ENCODE measurements at places on chromosomes 1 and 21.

- no peak for DNase-seq
Measured at GRCh38 chr1:225738763-225739162, 38.9 kb upstream of the SRP9 start.

DNA sequence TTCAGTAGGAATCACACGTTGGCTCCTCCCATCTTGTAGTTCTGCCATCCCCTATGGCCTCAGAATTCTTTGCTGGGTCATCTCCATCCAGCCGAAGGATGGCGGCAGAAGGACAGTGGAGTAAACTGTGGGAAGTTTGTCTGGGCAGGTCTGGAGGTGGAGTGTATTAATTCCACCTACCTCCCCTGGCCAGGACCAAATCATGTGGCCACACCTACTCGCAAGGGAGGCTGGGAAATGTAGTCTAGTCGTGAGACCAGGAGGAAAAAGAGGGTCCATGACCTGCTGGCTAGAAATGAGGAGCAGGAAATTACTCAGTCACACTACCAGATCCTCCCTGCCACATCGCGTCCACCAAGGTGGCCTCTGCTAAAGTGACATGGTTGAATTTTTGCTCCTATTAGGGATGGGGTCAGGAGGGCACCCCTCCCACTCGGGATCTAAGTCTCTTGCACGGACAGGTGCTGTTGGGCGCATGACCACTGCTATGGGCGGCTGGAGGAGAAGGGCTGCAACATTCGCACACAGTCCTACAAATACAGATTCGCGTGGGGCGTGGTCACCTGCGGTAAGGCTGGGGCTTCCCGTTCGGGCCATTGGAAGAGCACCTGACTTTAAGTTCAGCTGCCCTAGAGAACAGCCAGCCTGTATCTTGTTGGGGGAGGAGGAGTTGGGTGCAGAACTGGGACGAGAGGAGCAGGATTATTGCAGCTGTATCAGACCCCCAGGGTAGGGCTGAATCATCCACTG, 19.5 kb downstream of the PLA2G5 start:
- no peak for DNase-seq

- DNase-seq: no peak
Measured at GRCh38 chr1:180267211-180267561, 37.1 kb downstream of the LHX4 start.

DNA sequence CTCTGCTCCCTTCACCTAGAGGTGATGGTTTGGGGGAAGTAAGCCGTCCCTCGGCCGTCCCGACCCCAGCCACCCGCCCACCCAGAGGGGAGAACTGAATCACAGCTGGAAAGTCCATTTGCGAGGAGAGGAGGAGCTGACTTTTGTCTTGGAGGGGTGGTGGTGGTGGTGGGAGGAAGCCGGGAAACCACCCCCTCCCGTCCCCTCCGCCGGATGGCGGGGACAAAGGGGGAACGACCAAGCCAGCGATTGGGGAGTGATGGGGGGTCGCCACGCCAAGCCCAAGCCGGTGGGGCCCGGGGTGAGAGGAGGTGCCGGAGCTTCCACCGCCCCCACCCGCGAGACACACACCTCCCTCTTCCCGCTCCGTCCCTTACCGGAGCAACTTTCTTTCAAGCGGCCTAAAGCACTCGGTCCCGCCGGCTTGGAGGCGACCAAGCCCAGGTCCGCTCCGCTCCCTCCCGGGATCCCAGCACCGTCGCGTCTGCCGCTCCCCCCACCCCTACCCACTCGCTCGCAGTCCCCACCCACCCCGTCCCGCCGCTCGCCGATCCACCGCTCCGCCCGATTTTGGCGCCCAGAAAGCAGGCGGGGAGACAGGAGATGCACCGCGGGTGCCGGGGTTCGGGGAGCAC, 540 bp downstream of the ARHGEF2 start:
- DNase-seq: peak; percentile 38

DNA sequence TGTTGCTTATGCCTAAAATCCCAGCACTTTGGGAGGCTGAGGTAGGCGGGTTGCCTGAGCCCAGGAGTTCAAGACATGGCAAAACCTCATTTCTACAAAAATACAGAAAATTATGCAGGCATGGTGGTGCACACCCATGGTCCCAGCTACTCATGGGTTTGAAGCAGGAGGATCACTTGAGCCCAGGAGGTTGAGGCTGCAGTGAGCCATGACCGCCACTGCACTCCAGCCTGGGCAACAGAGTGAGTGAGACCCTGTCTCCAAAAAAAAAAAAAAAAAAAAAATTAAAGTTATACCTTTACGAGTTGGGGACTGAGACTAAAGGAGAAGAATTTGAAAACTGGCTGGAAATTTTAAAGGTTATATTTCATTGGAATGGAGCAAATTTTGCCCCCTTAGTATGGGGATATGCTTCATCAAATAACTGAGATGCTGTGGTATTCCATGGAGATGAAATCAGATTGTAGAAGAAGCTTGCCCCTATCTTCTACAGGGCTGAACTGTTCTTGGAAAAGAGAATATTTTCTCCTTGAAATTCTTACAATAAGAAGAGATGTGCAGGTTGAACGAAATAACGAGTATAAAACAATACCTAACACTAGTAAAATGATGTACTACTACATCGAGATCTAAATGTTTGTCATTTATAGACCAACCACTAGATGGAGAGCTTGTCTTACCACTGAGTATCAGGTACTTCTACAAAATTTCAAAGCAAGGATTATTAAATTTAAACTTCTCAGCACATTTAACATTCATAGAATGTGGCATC, 34.9 kb upstream of the SCYL3 start:
- DNase-seq: no peak

- no peak for DNase-seq
Measured at GRCh38 chr1:67646145-67647035, 38.6 kb upstream of the GADD45A start.

- DNase-seq: no peak
Measured at GRCh38 chr1:41249319-41249718, 7.2 kb upstream of the SCMH1 start.
